ENCODE measurements at places on chromosomes 7 and 10.

DNA sequence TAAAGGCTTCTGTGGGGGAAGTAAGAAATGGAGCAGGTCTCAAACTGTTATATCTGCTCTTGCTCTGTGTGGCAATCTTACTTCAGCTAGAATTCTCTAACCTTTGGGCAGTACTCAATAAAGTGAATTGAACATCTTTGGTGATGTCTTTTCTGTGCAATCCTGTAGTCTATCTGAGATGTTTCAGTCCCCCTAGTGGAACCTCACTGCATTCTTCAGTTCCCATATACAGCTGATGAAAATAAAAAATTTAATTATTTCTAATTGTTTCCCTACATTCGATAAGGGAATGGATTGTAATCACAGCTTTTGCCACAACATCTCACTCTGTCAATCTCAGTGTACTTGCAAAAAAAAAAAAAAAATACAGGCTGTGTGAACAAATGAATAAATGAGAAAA lies 522.6 kb downstream of the DNAJB9 start:
- DNase-seq: no peak

GRCh38 chr7:25349283-25350017 lies 121.2 kb upstream of the NPVF start:
- no peak for DNase-seq

DNA sequence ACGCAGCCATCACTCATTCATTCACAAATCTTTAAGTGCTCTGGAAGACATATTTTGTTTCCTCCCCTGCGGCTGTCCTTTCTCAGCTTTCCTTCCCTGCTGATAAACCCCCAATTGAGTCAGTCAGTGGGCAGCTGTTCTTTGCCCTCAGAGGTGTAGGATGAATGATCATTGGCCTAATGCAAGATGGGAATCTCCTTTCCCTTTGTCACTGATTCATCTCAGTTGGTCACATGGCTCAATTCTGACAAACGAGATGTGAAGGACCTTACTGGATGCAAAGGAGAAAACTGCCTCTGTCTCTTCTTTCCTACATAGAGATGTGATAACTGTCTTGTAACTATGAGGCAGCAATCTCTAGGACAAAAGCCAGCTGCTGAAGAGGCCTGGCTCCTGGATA lies 44.6 kb downstream of the COL28A1 start:
- DNase-seq: no peak

GRCh38 chr10:100229819-100230422 lies 525 bp upstream of the CHUK start:
- DNase-seq: no peak

GRCh38 chr7:2307690-2308107 lies 6.5 kb downstream of the SNX8 start:
- DNase-seq: no peak

GRCh38 chr7:130793855-130794618 lies 60.0 kb upstream of the KLF14 start:
- no peak for DNase-seq

DNA sequence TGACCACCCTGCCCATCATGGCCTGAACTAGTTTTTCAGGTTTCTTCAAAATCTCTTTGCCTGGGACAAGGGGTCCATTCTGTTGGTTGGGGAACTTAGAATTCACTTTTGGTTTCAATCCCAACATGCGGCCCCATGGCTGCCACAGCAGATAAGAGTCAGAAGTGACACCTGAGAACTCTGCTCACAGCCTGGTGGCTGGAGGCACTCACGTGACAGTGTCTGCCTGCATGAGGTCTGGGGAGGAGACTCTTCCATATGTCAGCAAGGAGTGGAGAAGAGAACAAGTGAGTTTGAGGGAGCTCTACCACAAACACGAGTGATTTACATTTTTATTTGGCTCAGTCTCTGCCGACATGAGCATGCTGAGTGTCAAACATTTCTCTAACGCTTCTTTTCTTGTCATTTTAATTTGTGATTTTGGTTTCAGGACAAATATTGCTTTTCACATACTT lies 370.4 kb downstream of the TNS3 start:
- DNase-seq: no peak

- DNase-seq: no peak
These were observed 12.8 kb upstream of the MYL7 start for GRCh38 chr7:44153948-44154335.

DNA sequence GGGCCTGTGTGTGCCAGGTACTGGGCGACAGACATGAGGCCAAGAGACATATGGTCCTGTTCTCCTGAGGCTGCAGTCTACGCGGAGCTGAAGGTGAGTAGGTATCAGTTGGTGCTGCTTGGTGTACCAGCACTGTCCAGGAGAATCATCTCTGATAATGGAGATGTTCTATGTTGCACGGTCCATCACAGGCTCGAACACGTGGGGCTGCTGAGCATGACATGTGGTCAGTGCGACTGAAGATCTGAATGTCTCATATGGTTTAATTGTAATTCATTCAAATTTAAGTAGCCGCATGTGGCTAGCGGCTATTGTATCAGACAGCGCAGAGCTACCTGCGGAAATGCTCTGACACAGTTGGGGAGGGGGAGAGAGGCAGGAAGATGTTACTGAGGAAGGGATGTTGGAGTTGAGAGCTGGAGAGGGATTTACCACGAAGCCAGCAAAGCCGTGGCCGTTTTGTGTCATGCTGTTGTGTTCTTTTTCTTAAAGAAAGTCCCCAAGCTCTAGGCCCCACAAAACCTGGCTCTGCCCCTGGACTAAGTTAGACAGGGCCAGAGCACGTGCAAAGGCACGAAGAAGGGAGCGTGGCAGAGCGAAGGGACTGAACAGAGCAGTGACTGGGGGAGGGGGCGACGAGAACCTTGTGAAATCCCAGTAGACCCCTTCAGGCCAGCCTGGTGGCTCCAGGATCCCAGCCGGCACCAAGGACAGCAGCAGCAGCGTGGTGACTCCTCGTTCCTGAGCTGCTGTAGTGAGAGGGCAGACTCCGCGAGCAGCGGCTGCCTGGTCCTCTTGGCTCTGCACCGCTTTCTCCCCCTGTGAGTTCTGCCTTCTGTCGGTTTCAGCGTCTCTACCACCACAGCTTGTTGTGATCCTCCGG lies 20.0 kb downstream of the SMKR1 start:
- DNase-seq: no peak

DNA sequence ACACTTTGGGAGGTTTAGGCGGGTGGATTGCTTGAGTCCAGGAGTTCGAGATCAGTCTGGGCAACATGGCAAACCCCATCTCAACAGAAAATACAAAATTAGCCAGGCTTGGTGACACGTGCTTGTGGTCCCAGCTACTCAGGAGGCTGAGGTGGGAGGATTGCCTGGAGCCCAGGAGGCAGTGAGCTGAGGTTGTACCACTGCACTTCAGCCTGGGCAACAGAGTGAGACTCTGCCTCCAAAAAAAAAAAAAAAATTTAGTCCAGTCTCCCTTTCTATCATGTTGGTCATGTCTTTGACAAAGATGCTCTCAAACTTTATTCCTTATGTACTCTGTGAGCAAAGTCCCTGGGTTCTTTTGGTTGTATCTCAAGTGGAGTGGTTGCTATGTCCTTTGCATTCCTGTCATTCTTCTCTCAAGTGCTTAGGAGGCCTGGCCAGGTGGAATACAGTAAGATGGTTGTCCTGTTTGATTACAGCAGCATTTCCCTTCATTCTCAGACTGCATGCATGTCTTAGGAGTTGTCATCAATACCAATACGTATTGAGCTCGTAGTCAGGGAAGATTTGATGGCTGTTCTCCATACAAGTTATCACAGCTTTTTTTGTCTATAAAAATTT lies 85.7 kb downstream of the MMRN2 start:
- no peak for DNase-seq

DNA sequence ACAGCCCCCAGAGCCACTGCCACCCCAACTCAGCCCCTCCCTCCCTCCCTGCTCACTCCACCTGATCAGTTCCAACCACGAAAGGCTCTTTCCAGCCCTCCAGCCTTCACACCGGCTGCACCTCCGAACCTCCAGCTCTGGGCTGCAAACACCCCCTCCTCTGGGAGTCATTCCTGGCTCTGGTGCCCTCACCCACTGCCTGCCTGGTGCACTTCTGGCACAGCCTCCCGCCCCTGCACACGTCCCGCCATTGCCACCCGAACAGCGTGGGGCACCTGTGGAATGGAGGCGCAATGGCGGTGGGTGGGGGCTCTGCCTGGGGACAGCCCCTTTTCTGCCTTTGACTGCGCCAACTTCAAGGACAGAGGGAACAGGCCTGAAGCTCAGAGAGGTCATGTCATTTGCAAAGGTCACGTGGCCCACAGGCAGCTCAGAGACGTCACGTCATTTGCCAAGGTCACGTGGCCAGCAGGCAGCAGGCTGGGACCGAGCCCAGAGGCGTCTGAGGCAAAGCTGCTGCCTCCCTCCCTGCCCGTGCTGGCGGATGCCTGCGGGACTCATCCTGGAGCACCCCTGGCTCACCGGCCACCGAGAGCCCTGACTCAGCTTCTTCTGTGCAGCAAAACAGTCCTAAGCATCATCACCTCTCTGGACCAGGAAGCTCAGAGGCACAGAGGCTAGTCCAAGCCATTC lies 76.0 kb upstream of the DNAAF5 start:
- DNase-seq: no peak

DNA sequence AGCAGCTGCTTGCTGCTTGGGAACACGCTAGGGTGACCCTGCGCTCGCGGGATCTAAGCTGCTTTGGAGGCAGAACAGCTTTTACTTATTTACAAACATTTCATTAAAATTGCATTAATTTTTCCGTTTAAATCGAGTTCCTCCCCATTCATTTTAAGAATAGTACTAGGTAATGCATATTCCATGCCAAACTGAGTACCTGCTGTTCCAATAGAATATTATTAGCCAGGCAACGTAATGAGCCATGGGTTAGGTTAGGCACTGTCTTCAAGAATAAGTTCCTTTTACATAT lies 860 bp downstream of the EXOC6 start:
- no peak for DNase-seq

DNA sequence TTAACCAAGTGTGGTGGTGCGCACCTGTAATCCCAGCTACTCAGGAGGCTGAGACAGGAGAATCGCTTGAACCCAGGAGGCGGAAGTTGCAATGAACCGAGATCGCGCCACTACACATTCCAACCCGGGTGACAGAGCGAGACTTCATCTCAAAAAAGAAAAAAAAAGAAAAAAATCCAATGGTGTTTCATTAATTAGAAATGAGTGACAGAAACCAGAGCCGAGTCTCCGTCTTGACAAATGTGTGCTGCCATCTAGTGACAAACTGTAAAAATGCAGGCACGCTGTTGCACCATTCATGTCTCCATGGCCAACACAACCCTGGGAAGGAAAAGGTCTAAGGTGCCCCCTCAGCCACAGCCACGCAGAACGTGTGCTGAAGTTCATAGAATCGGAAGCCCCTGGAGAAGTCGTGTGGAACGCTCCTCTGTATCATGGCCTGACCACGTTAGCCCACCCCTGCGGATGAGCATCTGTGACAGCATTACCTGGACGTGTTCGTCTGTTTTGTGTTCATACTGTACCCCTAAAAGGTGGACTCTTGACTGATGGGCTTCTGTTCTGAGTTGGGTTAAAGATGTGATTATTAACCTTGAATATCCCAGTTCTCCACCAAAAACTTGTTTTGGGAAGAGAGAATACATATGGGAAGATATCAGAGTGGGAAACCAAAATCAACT lies 94.9 kb downstream of the LYZL2 start:
- DNase-seq: peak; percentile 49

DNA sequence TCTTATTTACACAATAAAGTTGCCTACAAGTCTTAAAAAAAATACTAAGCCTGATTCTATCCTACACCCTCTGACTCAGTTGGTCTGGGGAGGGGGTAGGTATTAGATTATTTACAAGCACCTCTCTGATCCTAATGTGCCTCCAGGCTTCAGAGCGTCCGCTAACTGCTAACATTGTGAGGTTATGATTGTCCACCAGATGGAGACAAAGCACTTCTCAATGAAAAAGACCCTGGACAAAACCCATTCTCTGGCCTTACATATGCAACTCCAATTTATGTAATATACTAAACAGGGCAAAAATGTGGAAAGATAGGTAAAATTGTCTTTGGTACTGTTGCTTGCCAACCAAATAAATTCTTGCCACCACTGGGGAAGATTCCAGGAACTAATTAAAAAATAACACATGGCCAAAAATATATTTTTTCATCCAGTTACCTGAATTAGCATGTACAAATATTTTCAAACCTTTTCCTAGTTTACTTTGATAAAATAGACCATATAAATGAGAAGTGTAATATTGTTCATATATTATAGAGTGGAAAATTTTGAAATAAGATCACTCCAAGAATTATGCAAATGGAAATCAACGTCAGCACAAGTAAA lies 92.4 kb downstream of the KIF20B start:
- no peak for DNase-seq
